ENCODE measurements at places on chromosomes 7 and 10. TPM values are rescaled to one million over a fixed set of nuclear protein-coding genes. Genes with fewer than 3 reads are reported as not detected.

The RAB19 gene
- not detected for total RNA-seq

GRCh38 chr7:39609113-39609934 lies 14.0 kb upstream of the RALA start:
- no peak for DNase-seq

DNA sequence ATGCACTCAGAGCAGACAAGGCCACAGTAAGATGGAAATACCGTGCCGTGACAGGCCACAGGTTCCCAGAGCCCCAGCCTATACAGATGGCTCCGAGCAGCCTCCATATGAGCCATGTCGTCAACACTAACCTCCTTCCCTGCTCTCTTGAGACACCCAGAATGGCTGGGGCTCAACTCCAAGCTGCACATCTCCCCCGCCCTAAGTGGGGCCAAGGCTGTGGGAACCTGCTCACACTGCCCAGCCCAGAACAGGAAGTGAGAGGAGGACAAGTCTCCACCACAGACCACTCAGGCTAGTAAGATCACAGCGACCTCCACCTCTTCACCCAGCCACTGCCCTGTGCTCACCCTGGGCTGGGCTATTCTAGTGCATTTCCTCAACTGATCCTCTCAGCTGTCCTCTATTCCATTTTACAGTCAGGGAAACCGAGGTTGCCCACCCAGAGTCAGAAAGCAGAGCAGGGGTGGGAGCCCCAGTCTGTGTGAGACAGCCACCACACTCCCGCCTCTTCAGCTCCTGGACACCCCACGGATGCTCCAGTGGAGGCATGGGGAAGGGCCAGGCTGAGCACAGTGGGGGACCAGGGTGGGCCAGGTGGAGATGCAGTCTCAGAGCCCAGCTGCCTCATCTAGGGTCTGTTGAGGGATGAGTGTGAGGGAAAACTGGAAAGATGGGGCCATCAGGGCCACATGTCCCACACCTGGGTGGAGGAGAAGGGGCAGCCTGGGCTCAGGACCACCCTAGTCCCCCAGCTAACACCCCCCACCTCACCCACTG lies 11.6 kb downstream of the GRID1 start:
- no peak for DNase-seq

The SRRM3 gene
- 2.0 TPM for total RNA-seq

GRCh38 chr10:22643116-22643515 lies 71.3 kb downstream of the PIP4K2A start:
- no peak for DNase-seq

DNA sequence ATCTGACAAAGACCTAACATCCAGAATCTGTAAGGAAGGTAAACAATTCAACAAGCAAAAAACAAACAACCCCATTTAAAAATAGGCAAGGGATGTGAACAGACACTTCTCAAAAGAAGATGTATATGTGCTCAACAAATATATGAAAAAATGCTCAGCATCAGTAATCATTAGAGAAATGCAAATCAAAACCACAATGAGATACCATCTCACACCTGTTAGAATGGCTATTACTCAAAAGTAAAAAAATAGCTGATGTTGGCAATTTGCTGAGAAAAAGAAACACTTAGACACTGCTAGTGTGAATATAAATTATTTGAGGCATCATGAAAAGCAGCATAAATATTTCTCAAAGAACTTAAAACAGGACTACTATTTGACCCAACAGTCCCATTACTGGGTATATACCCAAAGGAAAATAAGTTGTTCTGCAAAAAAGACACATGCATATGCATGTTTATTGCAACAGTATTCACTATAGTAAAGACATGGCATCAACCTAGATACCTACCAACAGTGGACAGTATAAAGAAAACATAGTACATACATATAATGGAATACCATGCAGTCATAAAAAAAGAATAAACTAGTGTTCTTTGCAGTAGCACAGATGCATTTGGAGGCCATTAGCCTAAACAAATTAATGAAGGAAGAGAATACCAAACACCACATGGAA lies 980.1 kb downstream of the KCNMA1 start:
- DNase-seq = no peak

The PIP4K2A gene
- 29.8 TPM for total RNA-seq

- no peak for DNase-seq
Observed at GRCh38 chr10:131076356-131076755, 235.2 kb downstream of the TCERG1L start.

- DNase-seq = no peak
Observed at GRCh38 chr10:75106242-75106641, 5.2 kb upstream of the SAMD8 start.

GRCh38 chr7:63113713-63114285 lies 884.9 kb upstream of the ZNF722 start:
- DNase-seq = no peak

DNA sequence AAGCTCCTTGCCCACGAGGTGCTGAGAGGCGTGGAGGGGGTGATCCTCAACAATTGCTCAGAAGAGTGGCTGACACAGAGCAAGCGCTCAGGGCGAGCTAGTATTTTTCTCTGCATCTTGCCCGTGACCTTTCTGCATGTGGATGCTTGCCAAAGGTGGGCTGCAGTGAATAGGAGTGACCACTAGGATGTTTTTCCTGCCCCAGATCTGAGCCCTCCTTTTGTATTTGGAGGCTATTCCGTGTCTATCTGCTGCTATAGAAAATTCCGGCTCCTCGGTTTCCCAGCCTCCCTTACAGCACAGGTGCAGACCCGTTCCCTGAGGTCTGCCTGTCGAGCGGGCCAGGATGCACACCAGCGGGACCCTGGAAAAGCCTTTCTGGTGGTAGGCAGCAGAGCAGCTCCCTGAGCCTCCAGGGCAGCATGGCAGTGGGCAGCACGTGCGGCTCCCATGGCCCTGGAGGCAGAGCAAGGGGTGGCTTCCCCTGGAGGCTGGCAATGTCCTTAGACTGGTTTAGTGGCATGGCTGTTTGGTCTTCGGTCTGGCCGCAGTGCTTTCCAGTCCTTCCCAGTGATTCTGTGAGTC lies 145.1 kb upstream of the PCBD1 start:
- DNase-seq = no peak

The H2BK1 gene
- total RNA-seq = not detected

The AP4M1 gene
- 20.6 TPM for total RNA-seq

The TACC2 gene
- 32.4 TPM for total RNA-seq

The MDH2 gene
- total RNA-seq = 58.7 TPM

GRCh38 chr10:85152496-85152895 lies 824.1 kb downstream of the CCSER2 start:
- DNase-seq = no peak

The OR2A25 gene
- not detected for total RNA-seq

The PKD2L1 gene
- total RNA-seq = 0.37 TPM

DNA sequence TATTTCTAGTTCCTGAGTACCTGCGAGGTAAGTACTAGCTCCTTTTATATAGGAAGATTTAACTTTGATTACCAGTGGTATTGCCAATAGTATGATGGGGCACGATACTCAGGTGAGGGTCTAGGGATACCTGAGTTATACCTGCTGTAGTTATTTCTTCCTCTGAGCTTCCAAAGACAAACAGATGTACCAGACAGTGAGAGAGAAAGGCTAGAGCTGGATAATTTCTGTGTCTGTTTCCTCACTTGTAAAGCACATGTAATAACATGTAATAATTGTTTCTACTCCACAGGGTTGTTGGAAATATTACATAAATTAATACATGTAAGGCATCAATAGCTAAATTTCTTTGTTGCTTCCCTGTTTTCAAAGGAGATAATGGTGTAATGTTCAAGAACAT lies 53.7 kb downstream of the CPED1 start:
- no peak for DNase-seq

- no peak for DNase-seq
Observed at GRCh38 chr10:3548702-3549101, 236.3 kb downstream of the KLF6 start.

The SMO gene
- total RNA-seq = 5.8 TPM
